ENCODE measurements at places on chromosomes 7 and 10. TPM values are rescaled to one million over a fixed set of nuclear protein-coding genes. Genes with fewer than 3 reads are reported as not detected.

CALCR gene
- total RNA-seq, result not detected

ZNF239 gene
- total RNA-seq, result 1.7 TPM

PNLIPRP1 gene
- total RNA-seq, result not detected

CHAT gene
- total RNA-seq, result not detected

NRCAM gene
- total RNA-seq, result not detected

CFAP46 gene
- not detected for total RNA-seq

HOXA10 gene
- 15.5 TPM for total RNA-seq

INHBA gene
- total RNA-seq, result 14.3 TPM

TMEM176A gene
- total RNA-seq, result not detected

DNA sequence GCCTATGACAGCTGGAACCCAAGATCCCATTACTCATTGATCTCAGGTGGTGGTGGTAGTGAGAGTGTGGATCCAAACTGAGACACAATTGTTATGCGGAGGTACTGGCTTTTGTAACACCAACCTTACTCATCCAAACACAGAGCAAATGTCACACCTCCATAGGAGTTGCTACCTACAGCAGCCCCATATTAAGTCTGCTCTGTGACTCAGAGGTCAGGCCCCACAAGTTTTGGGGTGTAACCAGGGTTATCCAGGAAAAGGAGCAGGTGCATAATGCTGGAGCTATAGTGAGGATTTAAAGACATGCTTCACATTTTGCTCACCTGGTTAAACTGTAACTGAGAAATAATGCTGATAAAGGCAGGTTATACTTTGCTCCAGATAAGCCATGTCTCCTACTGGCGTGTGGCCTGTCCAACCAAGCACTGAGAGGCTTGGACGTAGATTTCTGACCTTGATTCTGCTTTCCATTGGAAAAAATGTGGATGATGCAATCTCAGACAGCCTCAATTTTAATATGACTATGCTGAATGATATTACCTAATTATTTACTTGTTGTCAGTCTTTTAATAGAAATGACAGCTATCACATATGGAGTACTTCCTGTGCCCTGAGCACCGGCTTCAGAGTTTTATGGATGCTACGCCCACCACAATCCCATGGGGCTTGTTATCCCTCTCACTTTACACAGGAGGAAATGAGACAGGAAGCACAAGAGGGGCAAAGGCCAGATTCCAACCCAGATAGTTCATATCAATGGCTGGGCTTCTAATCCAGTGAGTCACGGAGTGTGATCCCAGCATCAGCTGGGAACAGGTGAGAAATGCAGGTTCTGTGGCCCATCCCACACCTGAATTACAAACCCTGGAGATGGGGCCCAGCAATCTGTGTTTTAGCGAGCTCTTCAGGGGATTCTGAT lies 181.3 kb downstream of the CHN2 start:
- no peak for DNase-seq
- H3K4me1 ChIP-seq, result no peaks in the 10 kb centered on the region
- no peak overlapping the region for H3K27ac ChIP-seq
- no peaks in the 10 kb centered on the region for H3K36me3 ChIP-seq
- no peak overlapping the region for H3K4me3 ChIP-seq
- H3K27me3 ChIP-seq, result 0 out of 2 replicates have a peak, but pooled peaks cover 3% of the 10 kb centered on the region

DNA sequence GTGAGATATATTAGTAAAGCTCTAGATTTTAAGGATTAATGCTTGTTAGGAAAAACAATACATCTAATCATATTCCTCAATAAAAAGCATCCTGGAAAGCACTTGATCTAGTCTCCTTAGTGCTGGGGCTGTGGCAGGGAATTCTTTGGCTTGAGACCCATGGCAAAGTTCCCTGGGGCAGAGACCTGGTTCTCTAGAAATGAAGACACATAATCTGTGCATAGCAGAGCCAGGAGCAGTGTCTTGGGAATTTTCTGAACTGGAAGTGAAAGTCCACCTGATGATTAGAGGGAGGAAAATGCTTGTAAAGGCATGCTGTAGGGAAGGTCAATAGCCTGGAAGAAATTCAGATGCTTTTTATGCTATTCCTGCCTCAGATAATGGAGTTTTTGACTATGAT lies 247.4 kb downstream of the CDK14 start:
- H3K27ac ChIP-seq, result no peak overlapping the region
- H3K4me1 ChIP-seq, result no peaks in the 10 kb centered on the region
- no peaks in the 10 kb centered on the region for H3K27me3 ChIP-seq
- DNase-seq, result no peak

- H3K4me3 ChIP-seq, result no peak overlapping the region
- H3K36me3 ChIP-seq, result no peaks in the 10 kb centered on the region
- no peak for DNase-seq
- no peak overlapping the region for H3K27ac ChIP-seq
- H3K27me3 ChIP-seq, result no peaks in the 10 kb centered on the region
- H3K4me1 ChIP-seq, result no peaks in the 10 kb centered on the region
These were observed 98.0 kb upstream of the ZNF722 start for GRCh38 chr7:63900394-63901203.

DNA sequence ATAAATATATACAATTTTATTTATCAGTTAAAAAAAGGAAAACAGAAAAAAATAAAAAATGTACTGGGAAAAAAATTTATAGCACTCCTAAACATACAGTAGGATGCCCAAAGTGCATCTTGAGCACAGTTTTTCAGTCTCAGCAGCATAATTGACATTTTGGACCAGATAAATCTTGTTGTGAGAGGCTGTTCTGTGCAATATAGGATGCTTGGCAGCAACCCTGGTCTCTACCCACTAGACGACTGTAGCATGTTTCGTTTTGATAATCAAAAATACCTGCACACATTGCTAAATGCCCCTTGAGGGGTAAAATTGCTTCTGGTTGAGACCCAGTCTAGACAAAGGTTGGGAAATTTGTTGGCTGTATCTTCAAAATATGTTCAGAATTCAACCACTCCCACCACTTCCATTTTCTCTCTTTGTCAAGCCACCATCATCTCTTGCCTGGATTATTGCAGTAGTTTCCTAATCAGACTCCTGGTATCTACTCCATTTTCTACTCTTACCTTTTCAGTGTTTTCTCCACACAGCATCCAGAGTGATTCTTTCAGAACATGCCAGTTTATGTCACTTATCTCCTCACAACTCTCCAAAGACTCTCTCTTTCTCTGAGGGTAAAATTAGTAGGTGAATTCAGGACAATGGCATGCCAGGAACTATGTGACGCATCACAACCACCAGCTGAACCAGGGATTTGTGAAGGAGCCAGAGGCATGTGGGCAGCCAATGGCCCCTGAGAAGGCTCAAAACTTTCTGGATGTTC lies 91.4 kb downstream of the GPR85 start:
- H3K36me3 ChIP-seq, result no peaks in the 10 kb centered on the region
- peak; percentile 65 for DNase-seq
- H3K4me1 ChIP-seq, result peaks cover 38% of the 10 kb centered on the region

DNA sequence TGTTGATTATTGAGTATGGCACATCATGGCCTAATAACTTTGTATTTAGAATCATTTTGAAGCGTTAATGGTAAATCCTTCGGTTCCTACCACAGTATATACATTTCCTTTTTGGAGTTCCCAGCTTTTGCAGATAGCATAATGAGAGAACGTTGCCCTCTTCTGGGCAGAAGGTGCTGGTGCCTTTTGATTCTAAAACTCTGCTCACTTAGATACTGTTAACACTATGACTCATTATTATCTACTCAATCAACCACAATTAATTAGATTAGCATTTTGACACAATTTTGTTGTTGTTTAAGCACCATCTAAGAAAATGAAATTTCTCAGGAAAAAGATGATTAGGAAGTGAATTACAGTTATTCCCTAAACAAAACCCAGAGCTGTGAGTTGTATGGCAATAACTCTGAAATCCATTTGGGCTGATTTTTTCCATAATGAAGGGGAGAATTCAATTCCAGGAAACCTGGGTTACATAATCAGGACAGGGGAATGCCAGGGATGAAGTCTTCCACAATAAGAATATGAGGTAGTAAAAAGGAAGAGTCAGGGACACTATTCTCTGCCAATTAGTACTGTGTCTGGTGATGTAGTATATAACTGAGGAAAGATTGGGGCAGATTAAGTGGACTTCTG lies 11.5 kb upstream of the DLD start:
- no peaks in the 10 kb centered on the region for H3K27me3 ChIP-seq
- no peak overlapping the region for H3K4me3 ChIP-seq
- H3K4me1 ChIP-seq, result 0 out of 2 replicates have a peak, but pooled peaks cover 3% of the 10 kb centered on the region
- no peaks in the 10 kb centered on the region for H3K36me3 ChIP-seq
- peak; percentile 55 for DNase-seq
- no peak overlapping the region for H3K27ac ChIP-seq

DNA sequence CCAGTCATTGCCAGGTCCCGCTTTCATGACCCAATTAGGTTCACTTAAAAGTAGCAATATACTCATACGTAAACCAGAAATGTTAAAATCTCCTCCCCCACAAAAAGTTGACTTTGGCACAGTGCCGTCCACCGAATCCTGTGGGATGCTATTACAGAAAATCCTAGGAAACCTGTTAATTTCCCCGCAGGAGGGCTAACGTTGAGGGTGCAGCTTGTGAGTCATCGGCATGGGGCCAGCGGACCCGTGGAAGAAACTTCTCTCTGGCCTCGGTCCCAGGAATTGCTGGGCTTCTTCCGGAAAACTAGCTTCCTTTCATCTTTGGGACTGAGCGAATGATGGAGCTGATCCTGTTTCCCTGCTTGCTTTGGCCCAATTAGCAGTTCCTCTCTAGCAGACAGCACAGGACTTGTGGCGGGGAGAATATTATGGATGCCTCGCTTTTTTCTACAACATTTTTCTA lies 13.5 kb downstream of the CRYGN start:
- H3K27me3 ChIP-seq, result no peaks in the 10 kb centered on the region
- H3K4me3 ChIP-seq, result no peak overlapping the region
- H3K36me3 ChIP-seq, result no peaks in the 10 kb centered on the region
- peak; percentile 84 for DNase-seq
- H3K4me1 ChIP-seq, result peaks cover 62% of the 10 kb centered on the region
- H3K27ac ChIP-seq, result peak overlapping the region; percentile 11

DNA sequence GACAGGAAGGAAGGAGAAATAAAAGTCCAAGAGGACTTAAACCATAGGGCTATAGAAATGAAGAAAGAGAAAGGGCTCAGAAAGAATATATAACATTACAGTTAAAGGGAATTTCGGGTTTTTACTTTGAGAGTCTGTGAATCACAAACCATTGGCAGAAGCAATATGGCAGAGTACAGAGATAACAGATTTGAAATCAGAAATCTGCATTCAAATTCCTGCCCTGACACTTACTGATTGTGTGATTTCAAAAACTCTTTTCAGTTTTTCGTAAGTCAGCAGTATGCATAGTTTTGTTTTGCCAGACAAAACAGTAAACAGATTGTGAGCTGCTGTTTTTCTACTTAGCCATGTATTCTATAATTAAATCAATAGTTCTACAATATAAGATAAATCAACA lies 8.2 kb downstream of the JMJD1C start:
- H3K27me3 ChIP-seq, result no peaks in the 10 kb centered on the region
- H3K36me3 ChIP-seq, result no peaks in the 10 kb centered on the region
- DNase-seq, result no peak
- H3K27ac ChIP-seq, result no peak overlapping the region
- no peak overlapping the region for H3K4me3 ChIP-seq

- H3K36me3 ChIP-seq, result no peaks in the 10 kb centered on the region
- peaks cover 34% of the 10 kb centered on the region for H3K27me3 ChIP-seq
- H3K27ac ChIP-seq, result no peak overlapping the region
These were observed 3.4 kb downstream of the PALD1 start for GRCh38 chr10:70481831-70482530.

DNA sequence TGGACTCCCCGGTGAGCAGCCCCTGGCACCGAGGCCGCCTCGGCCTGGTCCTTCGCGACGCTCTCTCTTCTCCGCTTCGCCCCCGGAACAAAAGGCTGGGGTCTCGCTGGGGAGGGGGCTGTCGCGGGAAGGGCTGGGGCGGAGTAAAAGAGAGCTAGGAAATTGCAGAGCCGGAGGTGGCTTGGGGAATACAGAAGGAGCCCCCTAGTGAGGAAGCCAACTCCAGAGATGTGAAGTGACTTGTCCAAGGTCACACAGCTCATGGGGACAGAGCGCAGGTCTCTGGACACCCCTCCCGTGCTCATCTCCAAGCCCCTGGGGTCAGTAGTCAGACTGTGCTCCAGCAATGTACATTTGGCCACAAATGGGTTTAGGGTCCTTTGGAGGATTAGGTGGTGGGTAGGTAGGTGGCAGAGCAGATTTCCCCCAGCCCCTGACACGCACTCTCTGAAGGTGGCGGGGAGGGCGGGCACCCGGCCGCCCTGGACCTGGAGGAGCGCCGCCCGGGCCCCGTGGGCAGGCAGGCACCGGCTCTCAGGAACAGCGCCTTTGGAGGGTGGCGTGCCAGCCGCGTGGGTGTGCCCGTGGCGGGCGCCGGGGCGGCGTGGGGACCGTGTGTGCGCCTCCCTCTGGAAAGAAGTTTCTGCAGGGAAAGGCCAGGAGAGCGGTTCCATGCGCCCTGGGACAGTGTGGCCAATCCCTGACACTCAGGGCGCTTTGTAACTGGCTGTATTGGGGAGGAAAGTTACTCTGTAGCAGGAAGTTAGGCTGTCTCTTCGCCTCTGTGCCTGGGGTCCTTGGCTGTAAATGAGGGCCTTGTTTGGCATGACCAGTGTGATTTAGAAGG lies 910 bp downstream of the WIPF3 start:
- peaks cover 73% of the 10 kb centered on the region for H3K27me3 ChIP-seq
- DNase-seq, result no peak
- peaks cover 7% of the 10 kb centered on the region for H3K4me1 ChIP-seq
- no peaks in the 10 kb centered on the region for H3K36me3 ChIP-seq
- H3K4me3 ChIP-seq, result no peak overlapping the region
- no peak overlapping the region for H3K27ac ChIP-seq

DNA sequence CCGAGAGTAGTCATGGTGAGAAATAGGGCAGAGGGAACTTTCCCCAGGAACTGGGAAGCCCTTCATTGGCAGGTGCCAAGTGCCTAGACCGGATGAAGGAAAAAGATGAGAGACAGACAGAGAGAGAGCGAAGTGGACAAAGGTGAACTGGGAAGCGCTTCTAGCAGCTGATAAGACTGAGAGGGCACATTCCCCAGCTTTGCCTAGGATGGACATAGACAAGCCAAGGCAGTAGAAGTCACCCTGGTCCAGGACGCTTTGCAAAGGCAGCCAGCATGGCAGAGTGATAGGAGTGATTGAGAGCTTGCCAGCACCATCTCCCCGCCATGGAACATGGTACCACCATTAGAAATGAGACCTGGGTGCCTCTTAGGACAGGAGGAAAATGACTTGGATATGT lies 372.8 kb upstream of the MGMT start:
- H3K4me1 ChIP-seq, result no peaks in the 10 kb centered on the region
- no peak for DNase-seq
- H3K4me3 ChIP-seq, result no peak overlapping the region
- no peaks in the 10 kb centered on the region for H3K36me3 ChIP-seq

DNA sequence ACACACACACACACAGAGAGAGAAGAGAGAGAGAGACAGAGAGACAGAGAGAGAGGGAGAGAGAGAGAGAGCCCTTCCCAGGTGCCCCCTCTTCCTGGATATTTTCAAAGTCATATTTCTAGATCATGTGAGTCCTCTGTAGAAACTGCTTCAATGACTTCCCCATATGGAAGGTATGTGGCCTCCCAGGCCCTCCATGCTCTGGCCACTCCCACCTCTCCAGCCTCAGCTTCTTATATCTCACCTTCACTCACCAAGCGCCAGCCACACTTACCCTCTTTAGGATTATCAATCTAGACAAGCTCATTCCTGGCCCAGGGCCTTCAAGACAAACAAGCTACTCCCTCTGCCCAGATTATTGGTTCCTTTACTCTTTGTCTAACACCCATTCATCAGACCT lies 259.7 kb downstream of the MTERF1 start:
- H3K4me3 ChIP-seq, result no peak overlapping the region
- H3K36me3 ChIP-seq, result no peaks in the 10 kb centered on the region
- no peak for DNase-seq
- H3K27ac ChIP-seq, result no peak overlapping the region
- no peaks in the 10 kb centered on the region for H3K4me1 ChIP-seq
